Mammary epithelial cell (primary cell): ENCODE measurements at places on chromosomes 11 and 22.
A peak's percentile ranks its signal among the peaks of the same experiment; 100 is the strongest.

DNA sequence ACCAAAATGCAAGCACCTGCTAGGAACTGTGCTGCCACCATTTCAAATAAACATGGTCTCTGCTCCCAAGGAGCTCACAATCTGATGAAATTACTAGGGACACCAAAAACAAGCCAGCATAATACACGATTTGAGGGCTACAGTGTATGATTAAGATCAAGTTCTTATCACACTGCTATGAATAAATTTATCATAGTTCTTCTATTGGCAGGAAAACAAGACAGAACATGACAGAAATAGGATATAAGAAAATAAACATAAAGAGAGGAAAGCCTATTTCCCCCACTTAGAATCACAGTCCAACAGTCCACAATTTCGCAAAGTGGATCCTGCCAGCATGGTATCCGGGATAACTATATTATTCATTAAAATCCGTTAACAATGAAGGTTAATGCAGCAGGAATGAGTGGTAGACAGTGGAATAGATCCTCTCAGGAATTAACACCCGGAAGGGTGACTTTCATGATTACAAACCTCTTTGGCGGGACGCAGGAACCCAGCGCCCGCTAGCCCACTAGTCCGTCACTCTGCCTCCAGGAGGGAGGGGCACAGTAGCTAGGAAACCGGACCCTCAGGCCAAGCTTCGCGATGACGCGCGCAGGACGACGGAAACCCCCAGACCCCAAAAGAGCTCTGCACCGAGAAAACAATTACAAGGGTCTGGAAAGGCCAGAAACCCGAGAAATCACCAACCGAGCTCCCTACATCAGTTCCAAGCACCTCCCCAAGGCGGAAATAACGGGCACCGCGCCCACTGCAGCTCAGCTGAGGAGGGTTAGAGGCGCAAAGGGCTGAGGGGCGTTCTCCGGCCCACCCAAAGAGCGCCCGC is 607 bp downstream of the CCDC82 start:
- no peak for DNase-seq

GRCh38 chr11:39385911-39386310 is 2073.5 kb downstream of the LRRC4C start:
- DNase-seq, result no peak

DNA sequence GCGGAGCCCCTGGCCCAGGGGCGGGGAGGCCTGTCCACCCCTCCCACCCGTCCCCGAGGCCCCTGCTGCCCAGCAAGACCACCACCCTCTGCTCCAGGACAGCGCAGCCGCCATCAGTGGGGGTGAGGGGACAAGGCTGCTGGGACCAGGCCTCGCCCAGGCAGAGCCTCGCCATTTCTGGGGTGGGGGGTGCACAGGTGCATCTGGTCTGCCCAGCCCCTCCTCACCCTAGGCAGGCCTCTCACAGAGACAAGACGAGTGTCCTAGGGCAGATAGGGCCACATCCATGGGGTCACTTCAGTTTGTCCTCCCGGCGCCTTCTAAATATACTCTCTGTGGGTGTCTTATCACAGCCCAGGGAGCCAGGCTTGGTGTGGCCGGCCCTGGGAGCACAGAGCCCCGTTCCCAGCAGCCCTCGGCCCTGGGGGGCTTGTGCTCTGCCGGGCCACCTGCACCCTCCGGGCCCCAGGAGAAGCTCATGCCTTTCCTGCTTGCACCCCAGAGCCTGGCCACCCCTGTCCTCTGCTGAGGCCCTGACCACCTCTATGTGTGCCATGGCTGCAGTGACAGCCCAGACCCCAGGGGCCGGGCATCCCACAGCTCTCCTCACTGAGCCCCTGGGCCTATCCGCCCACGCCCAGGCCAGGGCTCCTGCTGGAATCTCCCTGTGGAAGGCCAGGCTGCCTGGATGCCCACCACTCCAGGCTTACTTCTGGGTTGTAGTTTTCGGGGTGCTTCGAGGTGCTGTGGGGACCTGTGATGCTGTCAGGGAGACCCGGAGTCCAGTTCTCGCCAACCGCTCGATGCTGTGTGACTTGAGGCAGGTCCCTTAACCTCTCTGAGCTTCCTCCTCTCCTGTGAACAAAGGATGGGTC is 70.8 kb downstream of the KCNQ1 start:
- no peak for DNase-seq

- no peak for DNase-seq
These were observed 1164.1 kb upstream of the CNTN5 start for GRCh38 chr11:97856666-97857065.

GRCh38 chr11:44372989-44373388 is 63.0 kb upstream of the ALX4 start:
- no peak for DNase-seq

DNA sequence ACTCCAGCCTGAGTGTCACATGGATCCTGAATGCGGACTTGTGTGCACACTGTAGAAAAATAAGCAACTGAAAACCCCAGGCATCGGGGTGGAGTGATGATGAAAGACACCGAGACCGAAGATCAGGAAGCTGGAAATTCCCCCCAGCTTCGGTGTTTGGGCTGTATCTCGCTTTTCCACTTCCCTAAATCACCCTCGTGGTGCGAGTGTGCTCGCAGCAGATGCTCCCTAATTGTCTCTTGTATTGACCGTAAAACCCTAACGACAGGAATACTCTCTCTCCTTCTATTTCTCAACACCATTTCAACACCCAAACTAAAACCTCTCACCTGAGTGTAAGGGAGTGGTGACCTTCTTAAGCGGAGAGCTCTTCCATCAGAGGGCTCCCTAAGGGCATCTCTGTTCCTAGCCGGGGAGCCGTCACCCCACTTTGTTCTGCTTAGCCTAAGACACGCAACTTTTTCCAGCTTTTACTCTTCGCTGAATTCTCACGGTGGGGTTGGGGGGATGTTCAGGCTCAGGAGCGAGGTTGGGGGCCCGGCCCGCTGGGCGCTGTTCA is 635 bp upstream of the GRK3 start:
- DNase-seq, result peak; percentile 48

DNA sequence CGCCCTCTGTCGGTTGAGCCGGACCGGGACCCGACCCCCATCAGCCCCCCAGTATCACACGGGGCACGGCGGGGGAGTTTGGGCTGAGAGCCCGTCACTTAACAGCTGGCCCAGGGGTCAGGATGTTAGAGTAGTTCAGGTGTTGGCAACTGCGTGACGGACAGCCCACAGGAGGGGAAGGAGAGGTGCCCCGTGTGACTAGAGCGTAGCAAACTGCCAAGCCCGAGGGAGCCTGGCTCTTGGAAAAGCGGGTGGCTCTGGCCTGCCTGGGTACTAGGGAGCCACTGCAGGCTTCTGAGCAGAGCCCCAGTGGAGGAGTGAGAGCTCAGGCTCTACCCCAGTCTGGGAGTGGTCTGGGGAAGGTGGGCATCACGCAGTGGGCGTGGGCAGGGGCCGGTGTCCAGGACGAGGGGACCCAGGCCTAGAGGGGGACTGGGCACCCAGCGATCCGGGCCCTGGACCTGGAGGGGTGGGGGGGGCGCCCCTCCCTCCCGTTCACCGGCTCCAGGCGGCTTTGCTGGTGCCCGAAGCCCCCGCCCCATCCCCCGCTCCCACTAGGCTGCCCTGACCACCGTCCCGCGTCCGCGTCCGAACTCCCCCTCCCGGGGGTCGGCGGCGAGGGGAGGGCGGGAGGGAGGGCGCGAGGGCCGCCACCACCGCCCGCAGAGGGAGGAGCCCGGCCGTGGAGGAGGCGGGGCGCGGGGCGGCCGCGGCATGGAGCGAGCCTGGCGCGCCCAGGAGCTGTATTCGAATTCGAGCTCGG is 24.4 kb downstream of the SHANK3 start:
- DNase-seq, result peak; percentile 11

- peak; percentile 75 for DNase-seq
These were observed 6.9 kb upstream of the GAL start for GRCh38 chr11:68677432-68677831.
